Fibroblast of skin of left biceps (primary cell): ENCODE measurements at places on chromosomes 3 and 15.

DNA sequence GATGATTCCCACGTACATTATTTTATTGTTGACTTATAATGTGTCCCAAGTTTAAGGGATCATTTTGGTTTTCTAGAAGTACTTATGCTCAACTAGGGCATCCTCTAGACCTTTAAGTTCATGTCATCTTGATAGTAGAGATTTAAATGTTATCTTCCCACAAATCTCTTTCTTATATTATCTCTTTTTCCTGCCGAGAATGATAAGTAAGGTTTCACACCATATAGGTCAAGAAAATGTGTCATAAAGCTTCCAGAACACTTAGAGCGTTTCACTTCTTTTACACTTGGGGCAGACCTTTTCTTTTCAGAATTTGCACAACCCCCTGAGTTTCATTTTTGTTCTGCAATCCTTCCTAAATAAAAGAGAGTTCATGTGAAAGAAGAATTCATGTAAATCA, 142.0 kb upstream of the CBLB start:
- no peak for DNase-seq

DNA sequence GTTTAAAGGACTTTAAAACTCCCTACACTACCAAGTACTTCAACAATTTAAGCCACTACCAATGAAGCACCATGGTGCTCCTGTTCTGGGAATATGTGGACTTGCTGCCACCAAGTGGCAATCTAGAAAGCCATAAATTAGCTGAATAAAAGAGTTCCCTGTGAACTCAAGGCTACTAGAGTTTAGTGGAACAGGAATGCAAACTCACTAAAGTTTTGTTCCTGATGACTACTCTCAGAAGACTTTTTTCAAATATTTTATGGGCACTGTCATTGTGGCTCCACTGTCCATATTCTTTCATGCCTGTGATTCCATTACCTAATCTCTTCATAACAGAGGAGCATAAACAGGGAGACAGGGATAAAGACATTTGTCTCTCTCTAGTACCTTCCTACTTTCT, 63.9 kb downstream of the TMCC1 start:
- DNase-seq: peak; percentile 76

DNA sequence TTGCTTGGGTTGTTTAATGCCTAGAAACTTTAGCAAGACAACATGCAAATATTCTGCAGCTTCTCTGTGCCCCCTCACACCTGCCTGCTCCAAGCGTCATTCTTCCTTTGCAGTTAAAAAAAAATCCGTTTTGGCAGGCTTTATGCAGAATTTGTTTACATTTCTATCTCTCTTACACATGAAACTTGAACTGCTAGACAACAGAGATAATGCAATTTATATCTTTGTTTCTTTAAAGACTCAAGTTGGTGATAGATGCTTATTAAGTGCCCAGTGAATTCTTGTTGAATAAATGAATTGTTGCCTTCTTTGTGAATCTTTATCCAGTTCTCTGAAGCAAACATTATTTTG, 53.2 kb downstream of the CHST2 start:
- DNase-seq: no peak

GRCh38 chr3:30231277-30232141, 374.9 kb upstream of the TGFBR2 start:
- DNase-seq: no peak

GRCh38 chr3:67228136-67228535, 230.0 kb downstream of the KBTBD8 start:
- no peak for DNase-seq

DNA sequence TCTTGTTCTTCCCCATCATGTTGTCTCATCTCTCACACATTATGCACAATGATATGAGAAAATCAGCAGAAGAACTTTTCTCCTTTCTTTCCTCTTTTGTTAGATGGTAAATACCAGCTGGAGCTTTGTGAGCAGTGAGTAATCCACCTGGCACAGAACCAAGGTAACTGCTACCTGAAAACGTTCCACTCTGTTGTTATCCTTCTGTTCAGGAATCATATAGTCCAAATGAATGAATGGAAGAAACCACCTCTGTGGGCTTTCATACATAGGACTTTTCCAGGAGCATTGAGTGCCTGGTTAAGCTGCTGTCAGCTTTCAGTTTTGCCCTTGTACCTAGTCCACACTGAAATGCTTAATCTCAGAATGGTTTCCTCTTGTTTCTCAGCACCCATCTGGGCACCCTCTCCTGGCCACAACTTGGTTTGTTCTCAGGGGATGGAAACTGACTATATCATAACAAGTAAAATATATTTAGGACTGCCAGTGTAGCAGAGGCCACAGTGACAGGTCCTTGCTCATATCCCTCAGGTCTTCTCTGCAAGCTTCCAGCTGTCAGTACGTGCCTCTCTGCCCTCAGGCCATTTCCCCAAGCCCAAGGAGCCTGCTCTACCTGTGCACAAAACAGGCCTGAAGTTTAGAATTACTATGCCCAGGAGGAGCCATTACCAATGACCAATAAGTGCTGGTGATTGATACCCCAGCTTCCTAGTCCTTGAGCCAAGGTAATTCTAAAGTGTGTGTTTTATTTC, 23.5 kb upstream of the SLC4A7 start:
- DNase-seq: no peak

- no peak for DNase-seq
Observed at GRCh38 chr3:192899540-192899982, 18.1 kb downstream of the MB21D2 start.

GRCh38 chr3:127112796-127113570, 79.9 kb upstream of the PRR23E start:
- no peak for DNase-seq

GRCh38 chr3:140686128-140686527, 8.3 kb downstream of the TRIM42 start:
- no peak for DNase-seq

DNA sequence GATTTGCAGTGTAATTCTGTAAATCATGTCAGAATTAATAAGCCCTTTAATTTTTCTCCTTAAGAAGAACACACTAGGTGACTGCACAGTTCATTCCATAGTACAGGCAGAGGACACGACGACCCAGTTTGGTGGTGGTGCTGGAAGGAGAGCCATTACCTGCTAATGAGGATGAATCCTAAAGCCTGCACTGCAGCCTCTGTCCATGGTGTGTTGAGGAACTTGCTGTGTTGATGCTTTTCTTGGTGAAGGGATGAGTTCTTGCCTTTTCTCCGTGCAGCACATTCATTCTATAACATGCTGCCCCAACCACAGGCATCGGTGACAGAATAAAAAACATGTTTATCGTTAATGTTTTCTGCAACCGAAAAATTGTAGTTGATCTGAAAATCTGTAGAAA, 89.6 kb upstream of the VEPH1 start:
- DNase-seq: no peak

GRCh38 chr3:156704370-156705036, 30.1 kb downstream of the TIPARP start:
- no peak for DNase-seq

- DNase-seq: no peak
Observed at GRCh38 chr3:17505856-17506255, 236.6 kb downstream of the TBC1D5 start.

GRCh38 chr3:8987226-8987625, 24.0 kb upstream of the RAD18 start:
- DNase-seq: no peak

GRCh38 chr3:11115548-11115947, 38.7 kb upstream of the HRH1 start:
- DNase-seq: no peak

DNA sequence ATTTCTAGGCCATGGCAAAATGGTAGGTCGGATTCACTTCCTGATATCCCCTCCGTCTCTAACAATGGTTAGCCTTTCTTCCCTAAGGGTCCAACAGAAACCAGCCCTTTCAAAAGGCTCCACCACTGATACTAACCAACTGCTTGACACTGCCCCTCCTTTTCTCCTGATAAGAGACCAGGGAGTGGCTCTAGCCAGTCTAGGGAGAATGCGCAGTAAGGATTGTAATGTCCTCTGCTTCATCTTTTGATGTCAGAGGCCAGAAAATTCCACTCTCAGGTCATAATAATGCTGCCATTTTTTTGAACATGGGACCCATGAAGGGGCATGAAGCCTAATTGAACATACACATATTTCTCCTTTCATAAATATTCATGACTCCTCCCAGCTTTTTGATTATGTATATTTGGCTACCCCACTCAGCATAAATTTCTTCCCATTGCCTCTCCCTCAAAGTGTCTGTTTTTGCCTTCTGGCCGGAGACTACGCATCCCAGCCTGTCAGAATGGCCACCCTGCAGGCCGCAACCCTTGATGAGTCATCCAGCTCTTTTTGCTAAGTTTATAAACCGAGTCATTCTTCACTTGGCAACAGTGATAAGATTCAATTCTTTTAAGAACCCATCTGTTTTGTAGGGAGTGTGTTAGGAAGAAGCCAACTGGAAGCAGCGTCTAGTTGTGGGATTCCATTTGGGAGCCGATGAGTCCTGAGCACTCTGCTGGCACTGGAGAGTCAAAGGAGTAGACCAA, 189.0 kb upstream of the MCTP2 start:
- no peak for DNase-seq

DNA sequence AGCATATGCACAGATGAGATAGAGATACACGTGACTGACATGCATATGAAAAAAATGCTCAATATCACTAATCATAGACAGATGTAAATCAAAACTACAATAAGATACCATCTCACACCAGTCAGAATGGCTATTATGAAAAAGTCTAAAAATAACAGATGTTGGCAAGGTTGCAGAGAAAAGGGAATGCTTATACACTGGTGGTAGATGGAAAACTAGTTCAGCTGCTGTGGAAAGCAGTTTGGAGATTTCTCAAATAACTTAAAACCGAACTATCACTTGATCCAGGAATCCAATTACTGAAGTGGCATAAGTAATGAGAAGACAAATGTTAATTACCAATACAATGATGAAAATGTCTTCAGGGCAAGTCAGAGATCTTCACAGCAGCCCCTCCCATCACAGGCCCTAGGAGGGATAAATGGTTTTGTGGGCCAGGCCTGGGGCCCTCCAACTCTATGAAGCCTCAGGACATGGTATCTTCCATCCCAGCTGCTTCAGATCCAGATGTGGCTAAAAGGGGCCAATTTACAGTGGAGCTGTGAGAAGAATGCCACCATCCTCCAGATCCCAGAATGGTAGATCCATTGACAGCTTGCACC, 71.4 kb upstream of the PLSCR4 start:
- peak; percentile 59 for DNase-seq

- no peak for DNase-seq
Observed at GRCh38 chr3:49942651-49943050, 2.7 kb downstream of the RBM6 start.

DNA sequence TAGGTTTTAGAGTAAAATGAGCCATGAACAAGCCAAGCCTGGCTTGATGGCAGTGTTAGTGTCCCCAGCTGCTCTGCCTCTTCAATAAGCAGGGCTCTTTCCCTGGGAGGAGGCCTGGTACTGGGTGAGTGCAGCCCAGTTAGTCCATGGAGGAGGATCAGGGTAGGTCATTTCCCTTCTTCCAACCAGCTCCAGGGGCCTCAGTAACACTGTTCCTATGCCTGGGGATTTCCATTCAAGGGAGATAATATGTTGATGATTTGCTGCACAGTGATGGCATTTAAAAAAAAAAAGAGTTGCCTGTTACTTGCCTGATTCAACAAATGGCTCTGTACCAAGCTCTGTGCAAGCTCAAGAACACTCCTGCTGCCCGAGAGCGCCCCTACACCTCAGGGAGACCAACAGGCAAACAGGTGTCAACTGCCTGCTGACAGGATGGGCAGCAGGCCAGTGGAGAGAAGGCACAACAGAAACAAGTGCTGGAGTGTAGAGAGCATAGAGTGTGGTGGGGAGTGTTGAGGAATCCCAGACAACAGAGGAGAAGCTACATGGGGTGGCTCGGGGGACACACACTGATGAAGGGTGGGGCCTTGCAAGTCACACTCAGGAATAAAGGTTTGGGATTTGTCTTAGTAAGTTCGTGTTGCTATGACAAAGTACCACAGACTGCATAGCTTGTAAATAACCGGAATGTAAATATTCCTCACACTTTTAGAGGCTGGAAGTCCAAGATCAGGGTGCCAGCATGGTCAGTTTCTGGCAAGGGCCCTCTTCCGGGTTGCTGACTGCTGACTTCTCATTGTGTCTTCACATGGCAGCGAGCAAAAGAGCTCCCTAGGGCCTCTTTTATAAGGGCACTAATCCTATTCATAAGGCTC, 78.6 kb upstream of the PXYLP1 start:
- DNase-seq: no peak

DNA sequence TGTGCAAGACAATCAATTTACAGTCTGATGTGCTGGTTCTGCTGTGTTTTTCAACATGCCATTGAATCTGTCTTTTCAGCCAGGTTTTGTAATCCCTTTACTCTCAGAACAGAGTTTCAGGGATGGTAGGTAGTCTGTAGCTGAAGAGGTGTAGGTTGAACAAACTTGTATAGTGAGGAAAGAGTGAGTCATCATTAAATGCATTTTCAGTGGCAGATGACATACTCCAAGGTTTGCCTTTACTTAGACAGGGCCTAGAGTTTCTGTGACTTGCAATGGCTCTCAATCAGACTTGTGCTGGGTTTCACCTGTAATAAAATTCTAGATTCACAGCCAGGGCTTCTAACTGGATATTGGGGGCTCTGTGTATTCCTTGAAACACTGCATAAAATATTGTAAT, 94.6 kb downstream of the CYP19A1 start:
- DNase-seq: no peak

DNA sequence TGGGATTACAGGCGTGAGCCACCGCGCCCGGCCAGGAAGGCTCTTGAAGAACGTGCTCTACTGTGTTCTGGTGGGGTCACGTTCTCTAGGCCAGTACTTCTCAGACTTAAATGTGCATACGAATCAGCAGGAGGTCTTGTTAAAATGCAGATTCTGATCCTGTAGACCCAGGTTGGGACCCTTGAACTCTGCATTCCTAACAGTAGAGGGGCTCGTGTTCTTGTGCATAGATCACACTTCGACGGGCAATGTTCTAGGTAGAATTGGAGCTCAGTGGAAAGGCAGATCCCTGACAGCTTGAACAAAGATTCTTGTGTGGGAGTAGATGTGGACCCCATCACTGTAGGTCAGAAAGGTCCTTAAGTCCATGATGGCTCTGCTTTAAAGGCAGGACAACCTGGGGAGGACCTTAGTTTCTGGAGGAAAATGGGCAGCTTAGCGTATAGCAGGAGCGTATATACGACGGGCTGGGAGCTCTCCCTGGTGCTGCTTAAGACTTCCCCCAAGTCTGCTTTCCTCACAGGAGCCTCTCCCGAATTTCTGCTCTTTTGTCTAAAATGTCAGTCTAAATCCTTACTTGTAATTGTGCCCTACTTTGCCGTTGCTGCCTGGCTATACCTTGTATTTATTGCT, 16.9 kb upstream of the FAM81A start:
- no peak for DNase-seq
